NCI-H524 treated with DMSO at 0.1 percent for 48 hours (cell line): ENCODE measurements at places on chromosomes 6 and 20.

DNA sequence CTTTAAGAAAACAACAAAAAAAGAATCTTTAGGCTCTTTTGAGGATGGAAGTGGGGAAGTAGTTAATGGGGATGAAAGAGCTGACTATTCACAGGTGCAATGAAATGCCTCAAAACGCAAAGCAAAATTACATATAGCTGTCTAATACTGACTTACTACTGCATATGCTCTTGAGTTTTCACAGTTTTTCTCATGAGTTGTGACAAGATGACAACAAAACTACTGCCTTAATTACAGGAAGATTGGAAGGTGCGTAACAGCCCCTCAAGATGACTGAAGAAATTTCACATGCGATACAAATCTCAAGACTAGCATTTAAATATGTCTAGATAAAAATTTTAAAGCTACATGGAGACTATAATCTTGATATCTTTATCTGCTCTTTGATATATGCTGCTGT lies 547.8 kb upstream of the POU3F2 start:
- DNase-seq = no peak

GRCh38 chr6:84333842-84334241 lies 106.4 kb upstream of the CEP162 start:
- no peak for DNase-seq

- DNase-seq = no peak
Measured at GRCh38 chr6:91487696-91488392, 901.0 kb upstream of the MAP3K7 start.

DNA sequence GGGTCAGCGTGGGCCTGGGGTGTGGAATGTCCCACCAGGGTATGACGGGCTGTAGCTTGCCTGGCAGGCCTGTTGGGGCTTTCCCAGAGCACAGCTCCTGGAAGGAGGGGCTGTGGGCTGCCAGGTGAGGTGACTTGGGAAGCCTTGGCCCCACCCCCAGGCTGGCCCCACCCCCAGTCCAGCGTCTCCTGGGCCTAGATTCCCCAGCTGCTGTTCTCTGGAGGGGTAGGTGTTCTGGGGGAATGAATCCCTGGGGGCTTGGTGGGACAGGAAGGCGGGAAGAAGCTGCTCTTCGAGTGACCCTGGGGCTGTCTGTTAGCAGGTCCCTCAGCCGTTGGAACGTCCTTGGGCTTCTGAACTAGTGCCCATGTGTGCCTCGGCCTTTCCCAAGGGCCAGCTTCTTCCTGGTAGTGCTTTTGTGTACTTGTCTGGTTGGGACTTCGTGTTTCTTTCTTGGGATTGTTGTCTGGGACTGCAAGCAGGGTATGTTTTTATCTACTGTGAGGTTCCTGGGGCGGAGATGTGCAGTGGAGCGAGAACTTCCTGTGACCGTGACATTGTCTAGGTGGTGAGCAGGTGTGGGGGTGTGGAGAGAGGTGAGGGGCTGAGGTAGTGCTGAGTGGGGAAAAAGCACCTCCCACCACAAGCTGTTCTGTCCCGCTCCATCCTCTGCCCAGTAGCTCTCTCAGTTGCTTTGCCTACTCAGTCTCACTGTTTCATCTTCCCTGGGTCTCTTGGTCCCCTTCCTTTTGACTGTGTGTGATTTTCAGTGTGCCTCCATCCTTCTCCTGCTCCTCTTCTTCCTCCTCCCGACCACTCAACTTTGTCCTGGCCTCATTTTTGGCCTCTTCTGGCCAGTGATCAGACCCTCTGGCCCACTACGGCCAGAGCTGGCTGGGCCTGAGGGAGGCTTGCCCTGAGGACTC lies 1.3 kb upstream of the DDR1 start:
- DNase-seq = no peak

- DNase-seq = no peak
Measured at GRCh38 chr6:106059331-106059730, 26.8 kb upstream of the PRDM1 start.

DNA sequence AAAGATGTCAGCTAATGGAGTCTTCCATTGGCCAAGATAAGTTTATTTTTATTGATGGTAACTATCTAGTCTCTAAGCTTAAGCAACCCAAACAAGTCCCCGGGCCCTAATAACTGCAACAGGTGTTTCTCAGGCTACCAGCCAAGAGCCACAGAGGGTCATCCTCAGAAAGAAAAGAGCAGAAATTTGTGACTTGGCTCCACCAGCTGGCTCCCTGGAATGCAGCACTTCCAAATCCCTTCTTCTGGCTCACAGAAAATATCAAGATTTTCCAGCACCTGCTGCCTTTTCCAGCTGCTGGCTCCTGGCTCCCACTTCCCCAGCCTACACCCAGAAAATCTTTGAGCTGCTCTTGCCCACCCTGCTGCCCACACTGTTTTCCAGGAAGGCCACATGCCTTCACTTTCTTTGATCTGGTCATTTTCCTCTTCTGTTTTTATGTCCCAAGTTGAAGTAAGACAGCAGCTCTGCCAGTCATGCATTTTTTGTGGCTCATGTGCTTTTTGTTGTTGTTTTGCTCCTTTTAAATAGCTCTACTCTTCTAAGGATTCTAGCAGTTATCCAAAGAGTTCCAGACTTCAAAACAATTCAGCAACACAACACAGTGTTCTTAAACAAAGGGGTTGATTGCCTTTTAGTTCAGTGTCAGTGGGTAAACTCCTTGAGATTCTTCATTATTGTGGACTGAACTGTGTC lies 151.0 kb upstream of the SMLR1 start:
- DNase-seq = peak; percentile 22

- DNase-seq = no peak
Measured at GRCh38 chr6:11196511-11197174, 35.8 kb downstream of the NEDD9 start.

- DNase-seq = no peak
Measured at GRCh38 chr6:151998784-151999183, 191.3 kb downstream of the ESR1 start.

GRCh38 chr20:3808544-3808943 lies 11.8 kb upstream of the AP5S1 start:
- no peak for DNase-seq

DNA sequence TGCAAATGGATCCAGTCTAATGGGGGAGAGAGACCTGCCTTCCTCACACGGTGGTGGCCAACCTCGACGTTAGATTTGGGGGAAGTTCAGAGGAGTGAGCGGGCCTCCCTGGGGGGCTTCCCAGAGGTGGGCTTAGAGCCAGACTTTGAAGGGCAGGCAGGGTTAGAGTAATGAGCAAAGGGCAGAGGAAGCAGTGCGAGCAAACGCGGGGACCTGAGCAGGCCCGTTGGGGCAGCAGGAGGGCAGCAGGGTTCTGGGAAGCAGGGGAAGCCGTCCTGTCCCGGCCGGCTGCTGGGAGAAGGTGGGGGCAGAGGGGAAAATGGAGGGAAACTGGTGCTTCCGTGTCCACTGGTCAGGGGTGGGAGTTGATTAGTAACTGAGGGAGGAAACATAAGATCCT lies 212.7 kb upstream of the QKI start:
- no peak for DNase-seq

DNA sequence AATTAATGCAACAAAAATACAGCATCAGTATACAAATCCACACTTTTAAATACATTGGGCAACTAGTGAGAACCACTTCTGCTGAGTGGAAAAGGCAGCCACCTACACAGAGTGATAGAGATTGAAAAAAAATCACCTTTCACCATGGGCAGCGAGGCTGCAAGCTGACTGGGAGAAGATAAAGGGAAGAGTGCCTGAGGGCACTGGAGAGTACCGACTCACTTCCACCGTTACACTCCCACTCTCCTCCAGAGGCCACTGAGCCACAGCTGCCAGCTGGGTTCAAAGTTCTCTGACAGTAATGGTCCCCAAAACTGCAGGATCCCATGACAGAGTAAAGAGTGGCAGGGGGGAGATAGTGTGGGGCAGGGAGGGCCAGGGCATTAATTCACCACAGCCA lies 24.1 kb downstream of the PXT1 start:
- DNase-seq = no peak

DNA sequence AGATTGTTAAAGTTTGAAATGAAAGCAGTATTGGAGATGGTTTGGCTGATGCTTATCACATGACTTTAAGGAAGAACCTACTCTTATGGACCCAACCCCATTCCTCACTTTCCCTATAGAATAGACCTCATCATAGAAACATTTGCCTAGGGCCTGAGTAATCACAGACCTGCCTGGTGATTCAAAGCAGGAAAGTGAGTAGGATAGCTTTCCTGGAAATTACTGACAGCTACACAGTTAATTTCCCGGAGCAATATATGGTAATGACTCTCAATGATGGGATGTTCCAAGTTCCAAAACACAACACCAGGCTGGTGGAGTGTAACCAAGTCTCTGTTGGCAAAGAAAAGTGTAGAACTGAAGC lies 233.8 kb downstream of the SIM1 start:
- DNase-seq = no peak
